ENCODE measurements at places on chromosomes 5 and 9. TPM values are rescaled to one million over a fixed set of nuclear protein-coding genes. Genes with fewer than 3 reads are reported as not detected.

The PRDM9 gene
- polyA plus RNA-seq = not detected

The SPINK7 gene
- polyA plus RNA-seq = not detected

The NPDC1 gene
- polyA plus RNA-seq = 38.4 TPM

The SLC22A4 gene
- polyA plus RNA-seq = 0.15 TPM

The LCN9 gene
- polyA plus RNA-seq = not detected

The ENTPD2 gene
- polyA plus RNA-seq = not detected

The DPYSL3 gene
- not detected for polyA plus RNA-seq

The GGTA1 gene
- not detected for polyA plus RNA-seq

The GLRA1 gene
- polyA plus RNA-seq = not detected

The CLIC3 gene
- 52.1 TPM for polyA plus RNA-seq

The CKMT2 gene
- not detected for polyA plus RNA-seq

The PCDHA5 gene
- not detected for polyA plus RNA-seq

The HAPLN1 gene
- not detected for polyA plus RNA-seq

The FOXD4L5 gene
- polyA plus RNA-seq = not detected

The TAF1L gene
- not detected for polyA plus RNA-seq

The EQTN gene
- not detected for polyA plus RNA-seq

The GABRA6 gene
- polyA plus RNA-seq = not detected

The DYNC2I2 gene
- 3.0 TPM for polyA plus RNA-seq

The MARCOL gene
- not detected for polyA plus RNA-seq

The OGN gene
- polyA plus RNA-seq = 0.18 TPM

The GRM6 gene
- not detected for polyA plus RNA-seq

The ADRB2 gene
- polyA plus RNA-seq = 25.7 TPM

The TUSC1 gene
- not detected for polyA plus RNA-seq

The PTGDS gene
- polyA plus RNA-seq = 5.5 TPM

The EPB41L4B gene
- polyA plus RNA-seq = not detected

The UCK1 gene
- polyA plus RNA-seq = 34.4 TPM

All from CD8-positive, alpha-beta memory T cell (primary cell).